ENCODE measurements at places on chromosomes 1 and 21.

- no peak for DNase-seq
Observed at GRCh38 chr1:38740487-38740886, 119.1 kb downstream of the RRAGC start.

GRCh38 chr1:119331915-119332314, 36.7 kb upstream of the HAO2 start:
- DNase-seq, result no peak

GRCh38 chr1:223245983-223246382, 102.9 kb upstream of the TLR5 start:
- no peak for DNase-seq

- no peak for DNase-seq
Observed at GRCh38 chr1:201742476-201742875, 86.5 kb upstream of the IPO9 start.

GRCh38 chr1:12485231-12486058, 132.6 kb downstream of the DHRS3 start:
- no peak for DNase-seq

- peak; percentile 76 for DNase-seq
Observed at GRCh38 chr1:27659497-27660299, 12.3 kb downstream of the IFI6 start.

DNA sequence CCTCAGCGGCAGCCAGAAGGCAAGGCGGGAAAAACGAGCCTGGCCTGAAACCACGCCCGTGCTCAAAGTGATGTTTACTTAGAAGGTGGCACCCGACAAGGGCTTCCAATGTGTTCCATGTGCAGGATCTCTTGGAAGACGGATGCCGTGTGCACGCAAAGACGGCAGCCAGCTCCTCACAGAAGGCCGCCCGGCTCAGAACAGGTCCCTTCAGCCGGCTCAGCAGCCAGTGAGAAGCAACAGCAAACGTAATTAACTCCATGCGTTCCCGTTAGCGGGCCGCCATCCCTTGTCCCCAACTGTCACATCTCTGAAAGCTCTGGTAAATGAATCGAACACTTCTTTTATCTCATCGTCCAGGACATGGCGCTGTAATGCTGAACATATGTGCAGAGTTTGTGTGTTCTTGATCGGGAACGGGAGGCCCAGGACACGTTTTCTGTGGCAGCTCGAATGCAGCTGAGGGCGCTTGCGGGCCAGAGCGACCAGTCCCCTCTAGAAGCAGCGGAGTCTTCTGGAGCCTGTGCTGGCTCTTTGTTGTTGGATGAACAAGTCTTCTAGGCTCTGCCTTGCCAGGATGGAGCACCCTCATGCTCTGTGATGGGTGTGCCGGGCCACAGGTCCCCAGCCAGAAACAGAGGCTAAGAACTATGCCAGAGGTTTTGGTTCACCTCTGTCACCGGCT, 94.6 kb upstream of the ARHGEF16 start:
- no peak for DNase-seq

DNA sequence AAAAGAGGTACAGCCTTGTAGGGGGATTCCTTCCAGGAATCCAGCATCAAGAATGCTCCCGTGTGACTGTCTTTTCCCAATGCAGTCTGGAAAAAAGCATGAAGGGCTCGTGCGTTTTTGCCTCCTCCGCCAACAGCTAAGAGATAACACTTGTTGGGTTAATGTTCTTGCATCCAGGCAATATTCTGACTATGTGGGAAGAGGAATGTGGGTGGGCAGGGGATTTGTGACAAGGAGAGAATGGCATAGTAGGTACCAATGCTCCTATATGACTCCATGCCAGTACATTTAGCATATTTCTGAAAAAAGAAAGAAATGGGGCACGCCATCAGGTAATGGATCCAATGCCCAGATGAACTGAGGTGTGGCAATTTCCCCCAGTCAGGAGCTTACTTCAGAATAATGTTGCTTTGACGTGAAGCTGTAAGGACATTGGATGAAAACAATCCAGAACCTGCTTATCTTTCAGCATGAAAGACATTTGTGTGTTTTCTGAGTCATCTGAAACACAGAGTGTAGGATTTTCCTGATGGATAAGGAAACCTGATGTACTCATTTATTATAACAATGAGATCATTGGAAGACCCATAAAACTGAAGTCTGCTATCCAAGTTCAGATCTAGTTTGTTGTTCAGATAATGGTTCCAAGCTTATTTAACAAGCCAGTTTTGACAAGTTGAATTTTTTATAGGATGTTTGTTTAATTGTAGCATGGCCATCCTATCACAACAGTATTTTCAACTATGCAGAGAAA, 105.5 kb downstream of the LYPLAL1 start:
- no peak for DNase-seq

GRCh38 chr1:168629466-168629865, 53.1 kb downstream of the XCL1 start:
- no peak for DNase-seq

DNA sequence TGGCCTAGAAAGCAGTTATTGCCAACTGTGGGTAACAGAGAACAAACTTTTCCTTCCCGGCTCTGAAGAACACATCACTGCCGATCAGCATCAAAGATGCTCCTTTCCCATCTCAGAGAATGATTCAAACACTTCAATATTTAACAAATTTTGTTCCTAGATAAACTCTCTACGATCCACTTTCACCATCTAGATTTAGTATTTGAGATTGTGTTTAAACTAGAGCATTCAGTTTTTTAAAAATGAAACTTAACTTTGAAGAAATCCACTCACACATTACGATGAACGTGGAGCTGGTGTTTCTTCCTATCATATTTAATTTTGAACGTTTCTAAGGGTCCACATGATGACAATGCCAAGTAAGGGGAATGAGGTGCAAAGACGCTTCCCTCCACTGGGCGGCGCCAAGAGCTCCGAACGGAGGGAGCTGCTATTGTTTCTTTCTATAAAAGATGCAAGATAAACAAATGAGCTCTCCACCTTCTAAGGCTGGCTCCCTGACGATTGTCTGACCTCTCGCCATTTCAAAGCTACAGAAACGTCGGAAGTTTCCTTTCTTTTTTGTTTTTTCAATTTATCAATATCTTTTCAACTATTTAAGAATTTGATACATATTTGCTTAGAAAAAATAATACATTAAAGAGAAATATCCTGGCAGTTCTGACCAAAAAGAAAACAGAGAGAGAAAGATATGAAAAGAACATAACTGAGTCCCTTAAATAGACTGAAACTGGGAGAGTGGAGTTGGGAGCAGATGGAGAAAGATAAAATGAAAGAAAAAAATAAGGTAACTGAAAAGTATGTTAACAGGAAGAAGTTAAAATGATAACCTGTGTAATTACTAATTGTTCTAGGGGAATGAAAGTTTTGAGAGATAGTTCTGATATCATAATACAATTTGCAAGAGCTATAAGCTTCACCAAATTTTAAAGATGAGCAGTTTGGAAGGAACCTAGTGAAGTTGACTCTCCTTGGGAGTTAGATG, 4.4 kb upstream of the BARHL2 start:
- no peak for DNase-seq

DNA sequence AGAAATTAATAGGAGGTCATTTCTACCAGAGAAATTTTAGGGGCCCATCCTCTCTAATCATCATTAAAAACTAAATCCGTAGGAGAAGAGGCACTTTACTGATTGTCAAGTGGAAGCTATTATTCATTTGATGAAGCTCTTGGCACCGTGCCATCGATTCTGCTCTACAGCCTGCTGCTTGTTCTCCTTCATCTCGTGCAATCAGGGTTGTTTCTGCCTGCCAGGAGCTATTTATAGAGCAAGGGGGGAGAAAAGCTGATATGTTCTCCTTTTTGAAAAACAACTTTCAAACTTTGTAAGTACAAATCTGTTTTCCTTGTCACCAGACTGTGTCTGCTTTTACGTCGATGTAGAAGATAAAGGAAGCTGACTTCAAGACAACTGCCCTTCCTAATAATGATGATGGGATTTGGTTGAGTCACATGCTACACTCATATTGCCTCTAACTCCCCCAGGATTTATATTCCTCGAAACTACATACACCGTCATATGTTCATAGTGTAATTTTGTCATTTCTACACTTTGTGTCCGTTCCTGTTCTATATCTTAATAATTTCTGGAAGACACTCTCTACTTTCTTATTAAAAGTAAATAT, 169.6 kb upstream of the LHX8 start:
- no peak for DNase-seq

- DNase-seq, result no peak
Observed at GRCh38 chr21:42706765-42707164, 53.3 kb downstream of the PDE9A start.

DNA sequence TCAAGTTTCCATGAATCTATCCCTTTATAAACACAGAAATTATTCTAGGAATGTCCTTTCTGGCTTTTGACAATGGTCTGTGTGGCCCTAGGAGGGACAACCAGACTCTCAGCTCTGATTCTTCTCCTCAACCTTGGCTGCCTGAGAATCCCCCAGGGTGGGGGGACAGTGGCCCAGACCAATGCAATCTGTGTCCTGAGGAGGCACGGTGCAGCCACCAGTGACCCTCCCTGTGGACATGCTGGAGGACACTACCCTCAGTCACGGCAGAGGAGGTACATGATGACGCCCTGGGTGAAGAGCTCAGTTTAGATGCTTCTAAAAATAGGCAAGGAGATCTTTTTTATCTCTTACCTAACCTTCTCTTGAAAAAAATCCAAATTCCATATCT, 91.7 kb downstream of the PGBD5 start:
- no peak for DNase-seq

- no peak for DNase-seq
Observed at GRCh38 chr1:221394011-221394544, 347.8 kb downstream of the DUSP10 start.

GRCh38 chr1:206684003-206684402, 702 bp upstream of the MAPKAPK2 start:
- DNase-seq, result no peak

Measured in naive thymus-derived CD4-positive, alpha-beta T cell (primary cell).